ENCODE measurements at places on chromosomes 4 and X. TPM values are rescaled to one million over a fixed set of nuclear protein-coding genes. Genes with fewer than 3 reads are reported as not detected.

DNA sequence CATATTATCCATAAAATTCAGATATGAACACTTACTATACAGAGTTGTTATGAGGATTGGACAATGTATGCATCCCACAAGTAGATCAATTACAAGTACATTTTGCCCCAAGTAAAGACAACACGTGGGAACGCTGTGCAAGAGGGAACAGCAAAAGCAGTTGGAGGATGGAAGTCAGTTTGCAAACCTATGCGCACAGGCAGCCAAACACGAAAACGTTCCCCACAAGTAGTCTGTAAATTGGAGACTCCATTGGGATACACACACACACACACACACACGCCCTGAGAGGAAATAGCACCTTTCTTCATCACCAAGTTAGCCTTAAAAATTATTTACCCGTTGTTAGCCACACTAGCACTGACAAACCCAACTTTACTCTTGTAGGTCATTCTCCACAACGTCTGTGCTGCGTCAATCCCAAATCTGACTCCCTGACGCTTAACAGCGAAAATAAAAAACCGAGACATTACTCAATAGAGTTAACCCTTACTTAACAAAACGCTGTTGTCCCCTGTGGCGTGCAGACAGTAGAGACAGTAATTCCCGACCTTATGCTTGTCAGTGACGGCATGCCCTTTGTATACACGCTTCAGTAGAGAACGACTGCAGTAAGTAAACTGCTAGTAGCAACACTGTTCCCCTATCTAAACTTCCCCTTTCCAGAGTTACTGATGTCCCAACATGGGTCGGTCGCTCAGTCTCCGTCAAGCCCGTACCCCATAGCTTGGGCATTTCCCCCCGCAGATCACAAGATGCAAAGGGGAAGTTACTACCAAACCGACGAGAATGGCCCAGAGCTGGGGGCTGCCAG is 730 bp downstream of the MANBA start:
- DNase-seq, result peak; percentile 73

- no peak for DNase-seq
These were observed 4.1 kb downstream of the MSANTD1 start for GRCh38 chr4:3252831-3253641.

The SLITRK4 gene
- 6.1 TPM for total RNA-seq

- no peak for DNase-seq
These were observed 273.3 kb upstream of the FAT4 start for GRCh38 chr4:125041372-125041930.

The EDA gene
- not detected for total RNA-seq

DNA sequence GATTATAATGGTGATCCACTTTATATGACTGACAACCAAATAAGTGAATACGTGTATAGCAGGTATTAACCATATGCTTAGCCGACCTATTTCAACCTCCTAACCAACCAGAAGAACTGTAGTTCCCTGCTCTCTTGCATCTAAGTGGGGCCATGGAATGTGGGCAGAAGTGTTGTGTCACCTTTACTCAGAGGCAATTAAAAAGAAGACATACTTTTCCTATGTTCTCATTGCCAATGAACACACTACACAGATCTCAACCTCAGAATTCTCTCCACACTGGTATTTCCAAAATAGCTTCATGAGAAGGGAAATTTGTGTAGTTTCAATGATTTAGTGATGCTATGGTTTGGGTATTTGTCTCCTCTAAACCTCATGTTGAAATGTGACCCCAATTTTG is 3.2 kb upstream of the NFKB1 start:
- DNase-seq, result no peak

GRCh38 chr4:4408576-4409335 is 21.9 kb downstream of the NSG1 start:
- no peak for DNase-seq

- DNase-seq, result no peak
These were observed 262.7 kb downstream of the RCHY1 start for GRCh38 chr4:75251547-75251946.

The ZNF157 gene
- total RNA-seq, result under 0.01 TPM

The AREG gene
- not detected for total RNA-seq

GRCh38 chrX:1734806-1735205 is 119.9 kb downstream of the ASMT start:
- no peak for DNase-seq

- no peak for DNase-seq
These were observed 24.4 kb upstream of the PDZD4 start for GRCh38 chrX:153854702-153855101.

GRCh38 chr4:31474221-31474620 is 754.1 kb downstream of the PCDH7 start:
- DNase-seq, result no peak

DNA sequence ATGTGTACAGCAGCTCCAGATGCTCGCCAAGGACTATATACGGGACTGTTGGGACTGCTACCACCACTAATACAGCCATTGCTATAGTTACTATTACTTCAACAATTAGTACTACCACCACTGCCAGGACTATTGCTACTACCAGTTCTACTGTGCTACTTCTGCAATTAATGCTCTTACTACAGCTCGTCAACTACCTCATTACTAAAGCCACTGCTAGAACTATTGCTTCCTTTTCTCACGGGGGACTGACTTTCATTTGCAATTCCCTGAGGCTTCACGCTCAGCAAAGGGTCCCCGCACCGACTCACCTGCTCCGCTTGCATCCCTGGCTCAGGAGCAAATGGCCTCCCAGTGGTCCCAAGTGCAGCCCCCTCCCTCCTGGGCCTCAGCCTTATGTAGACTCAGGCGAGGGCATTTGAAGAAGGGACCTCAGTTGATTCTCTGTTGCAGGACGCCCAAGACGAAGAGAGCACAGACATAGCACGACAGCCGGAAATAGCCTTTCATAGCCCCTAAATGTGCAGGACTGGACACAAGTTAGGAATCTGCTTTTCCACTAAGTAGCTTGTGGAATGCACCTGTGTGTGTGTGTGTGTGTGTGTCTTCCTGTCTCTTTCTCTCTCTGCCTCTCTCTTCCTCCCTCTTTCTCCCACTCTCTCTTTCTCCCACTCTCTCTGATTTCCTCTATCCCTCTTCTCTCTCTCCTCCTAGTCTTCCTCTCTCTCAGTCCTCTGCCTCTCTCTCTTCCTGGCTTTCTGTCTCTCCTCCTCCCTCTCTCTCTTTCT is 294.8 kb downstream of the ASMT start:
- DNase-seq, result no peak

DNA sequence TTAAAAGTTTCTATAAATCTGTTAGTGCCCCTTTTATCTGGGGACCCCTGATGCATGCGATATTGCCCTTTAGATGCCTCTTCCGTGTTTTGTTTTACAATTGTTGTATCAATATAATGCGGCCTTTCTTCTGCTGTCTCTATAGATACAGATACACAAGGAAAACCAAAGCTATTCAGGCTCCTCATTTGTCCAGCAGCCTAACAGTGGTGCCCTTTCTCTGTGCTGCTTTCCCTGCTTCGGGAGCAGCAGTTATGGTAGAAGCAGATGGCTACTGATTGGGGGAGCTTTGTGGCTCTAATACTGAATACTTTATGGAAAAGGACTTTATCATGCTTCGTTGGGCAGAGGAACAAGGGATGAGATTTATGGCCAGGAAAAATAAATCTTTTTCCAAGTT is 10.6 kb upstream of the PRDM8 start:
- no peak for DNase-seq

The EXOC1L gene
- not detected for total RNA-seq

DNA sequence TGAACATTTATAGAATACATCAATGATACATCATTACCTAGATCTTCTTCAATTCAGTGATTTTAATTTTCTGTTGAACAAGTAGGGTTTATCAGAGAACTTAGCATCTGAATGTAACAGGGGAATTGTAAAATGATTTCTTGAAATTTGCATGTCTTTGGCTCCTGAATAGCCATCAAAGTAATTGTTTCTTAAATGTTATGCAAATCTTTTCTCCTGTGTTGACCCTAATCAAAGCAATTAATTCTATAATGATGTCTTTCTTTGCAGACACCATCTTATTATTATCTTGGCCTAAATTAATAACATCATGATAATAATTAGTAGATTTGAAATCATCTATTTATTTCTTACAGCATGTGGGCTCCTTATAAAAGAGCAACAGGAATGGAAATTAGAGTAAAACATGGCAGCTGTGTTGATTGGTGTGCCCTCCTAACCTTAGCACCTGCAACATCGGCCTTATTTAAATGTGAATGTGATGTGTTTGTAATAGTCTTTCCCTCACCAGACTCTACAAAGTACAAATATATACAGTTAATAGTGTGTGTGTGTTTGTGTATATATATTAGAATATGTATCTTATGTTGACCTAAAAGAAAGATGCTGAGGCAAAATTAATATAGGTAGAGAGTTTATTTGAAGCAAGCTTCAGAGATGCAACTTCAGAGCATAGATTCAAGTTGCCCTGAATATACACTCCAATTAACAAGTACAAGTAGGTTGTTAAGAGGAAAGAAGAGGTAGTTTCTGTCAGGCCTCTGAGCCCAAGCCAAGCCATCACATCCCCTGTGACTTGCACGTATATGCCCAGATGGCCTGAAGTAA is 328.0 kb upstream of the TECRL start:
- no peak for DNase-seq

The PJA1 gene
- 25.4 TPM for total RNA-seq

DNA sequence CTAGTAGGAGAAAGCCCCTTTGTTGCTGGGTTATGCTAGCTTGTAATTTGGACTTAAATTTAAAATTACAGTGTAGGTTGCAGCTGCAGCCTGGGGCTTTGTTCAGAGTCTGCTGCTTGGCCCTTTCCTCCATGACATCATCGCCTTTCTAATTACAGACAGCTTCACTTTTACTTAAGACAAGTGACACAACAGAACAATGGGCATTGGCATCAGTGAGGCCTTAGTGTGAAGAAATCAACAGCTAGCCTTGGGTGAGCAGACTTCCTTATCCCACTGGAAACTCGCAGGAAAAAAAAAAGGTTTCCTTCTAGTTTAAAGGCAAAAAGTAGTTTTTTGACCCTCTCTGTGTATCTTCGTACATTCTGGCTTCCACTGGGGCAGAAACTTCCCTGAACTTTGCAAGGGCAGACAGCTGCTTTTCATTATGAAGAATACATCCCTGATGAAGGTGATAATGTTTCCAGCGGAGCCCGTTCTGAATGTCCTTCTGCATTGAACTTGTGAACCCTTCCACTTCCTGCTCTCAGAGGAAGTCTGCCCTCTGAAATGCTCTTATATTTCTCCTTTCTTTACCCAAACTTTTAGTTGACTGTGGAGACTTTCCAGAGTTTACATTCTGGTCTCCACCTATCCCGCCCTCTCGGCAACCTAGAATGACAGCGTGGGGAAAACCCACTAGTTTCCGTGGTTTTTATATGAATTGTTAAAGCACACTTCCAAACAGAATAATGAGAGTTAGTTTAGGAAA is 123.2 kb upstream of the FAM9C start:
- DNase-seq, result peak; percentile 46

- DNase-seq, result no peak
These were observed 204.6 kb downstream of the RBMX2 start for GRCh38 chrX:130606425-130606824.

GRCh38 chrX:105701310-105702052 is 120.9 kb upstream of the NRK start:
- peak; percentile 5 for DNase-seq

The SOD3 gene
- total RNA-seq, result 14.2 TPM

Measured in fibroblast of villous mesenchyme (primary cell).